ENCODE measurements at places on chromosomes 6 and 20. TPM values are rescaled to one million over a fixed set of nuclear protein-coding genes. Genes with fewer than 3 reads are reported as not detected.

EPM2A gene
- total RNA-seq: 17.5 TPM

TMEM14B gene
- total RNA-seq: 58.3 TPM

DST gene
- 188 TPM for total RNA-seq

ENPP5 gene
- total RNA-seq: 5.3 TPM

GTSF1L gene
- not detected for total RNA-seq

IMPG1 gene
- total RNA-seq: not detected

HTR1E gene
- under 0.01 TPM for total RNA-seq

THBD gene
- 1.2 TPM for total RNA-seq

SF3B5 gene
- total RNA-seq: 43.6 TPM

LY86 gene
- total RNA-seq: 2.9 TPM

OR2J3 gene
- total RNA-seq: not detected

TP53TG5 gene
- not detected for total RNA-seq

PRR3 gene
- 12.2 TPM for total RNA-seq

FAM209B gene
- total RNA-seq: not detected

VSX1 gene
- not detected for total RNA-seq

C4A gene
- total RNA-seq: 10.6 TPM

ENPP1 gene
- 0.41 TPM for total RNA-seq

PCK1 gene
- under 0.01 TPM for total RNA-seq

SAMD5 gene
- total RNA-seq: 11.8 TPM

SIM1 gene
- not detected for total RNA-seq

HLA-DOA gene
- 0.82 TPM for total RNA-seq

CST3 gene
- 63.6 TPM for total RNA-seq

TRIM10 gene
- under 0.01 TPM for total RNA-seq

PTCHD4 gene
- 28.1 TPM for total RNA-seq

DDX43 gene
- total RNA-seq: 0.41 TPM

BPI gene
- under 0.01 TPM for total RNA-seq

NRSN1 gene
- total RNA-seq: 22.0 TPM

GINS1 gene
- 9.8 TPM for total RNA-seq

SAYSD1 gene
- total RNA-seq: 22.0 TPM

ADGRF4 gene
- not detected for total RNA-seq

AGER gene
- total RNA-seq: 0.82 TPM

SCRT2 gene
- 1.6 TPM for total RNA-seq

TNXB gene
- total RNA-seq: 4.5 TPM

PTPRT gene
- 26.9 TPM for total RNA-seq

VIP gene
- total RNA-seq: 4.1 TPM

ELOVL2 gene
- total RNA-seq: 55.4 TPM

ARMC12 gene
- total RNA-seq: 0.82 TPM

SIRT5 gene
- total RNA-seq: 25.3 TPM

IGF2R gene
- total RNA-seq: 20.8 TPM

OLIG3 gene
- not detected for total RNA-seq

CLPSL2 gene
- not detected for total RNA-seq

RBBP8NL gene
- total RNA-seq: not detected
